ENCODE measurements at places on chromosomes 7 and 10.
A peak's percentile ranks its signal among the peaks of the same experiment; 100 is the strongest.

DNA sequence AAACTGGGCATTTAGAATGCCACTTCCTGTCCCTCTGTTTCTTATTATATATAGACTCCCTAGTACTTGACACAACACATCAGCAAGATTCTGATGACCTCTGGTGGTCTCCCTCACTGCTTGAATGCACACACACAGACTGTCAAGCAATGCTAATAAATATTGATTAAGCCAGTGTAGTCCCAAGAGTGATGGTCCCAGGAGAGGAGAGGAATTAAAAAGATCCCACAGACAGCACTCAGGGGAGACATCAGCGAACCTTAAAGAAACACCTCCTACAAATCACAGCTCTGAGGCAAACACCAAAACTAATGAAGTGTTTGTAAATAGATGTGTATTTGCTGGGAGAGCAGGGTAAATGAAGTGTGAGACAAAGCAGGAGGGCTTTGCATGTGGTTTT lies 1291.2 kb downstream of the XPNPEP1 start:
- no peak for DNase-seq

DNA sequence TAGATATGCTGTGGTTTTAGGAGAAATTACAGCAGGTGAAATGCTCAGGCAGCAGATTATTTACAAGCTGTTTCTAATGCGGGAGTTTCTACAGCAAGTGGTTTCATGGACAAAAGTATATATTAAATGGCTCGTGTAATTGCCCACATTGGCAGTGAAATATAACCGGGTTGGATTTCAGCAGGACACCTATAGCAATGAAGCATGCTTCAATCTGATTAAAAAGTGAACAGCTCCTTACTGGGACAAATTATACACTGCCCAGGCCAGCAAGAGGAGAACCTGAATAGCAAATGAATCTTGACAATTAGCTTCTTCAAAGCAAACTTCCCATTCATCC lies 35.2 kb upstream of the LYZL1 start:
- no peak for DNase-seq

DNA sequence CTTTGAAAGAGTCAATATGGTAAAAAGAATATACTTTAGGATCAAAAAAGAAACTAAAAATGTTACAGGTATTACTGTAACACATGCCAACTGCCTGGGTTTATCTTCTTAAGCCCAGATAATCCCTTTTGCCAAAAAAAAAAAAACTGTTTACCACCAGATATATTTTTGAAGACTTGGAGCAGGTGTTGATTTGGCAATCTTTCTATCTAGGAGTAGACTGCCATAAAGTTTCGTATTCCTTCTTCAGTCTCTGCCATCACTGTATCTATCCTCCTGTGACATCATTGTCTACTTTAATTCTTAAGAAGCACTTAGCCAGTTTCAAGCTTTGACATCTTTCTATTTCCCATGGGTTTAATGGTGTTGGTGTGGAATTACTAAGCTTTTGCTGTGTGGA lies 161.0 kb downstream of the ST7 start:
- DNase-seq, result no peak

DNA sequence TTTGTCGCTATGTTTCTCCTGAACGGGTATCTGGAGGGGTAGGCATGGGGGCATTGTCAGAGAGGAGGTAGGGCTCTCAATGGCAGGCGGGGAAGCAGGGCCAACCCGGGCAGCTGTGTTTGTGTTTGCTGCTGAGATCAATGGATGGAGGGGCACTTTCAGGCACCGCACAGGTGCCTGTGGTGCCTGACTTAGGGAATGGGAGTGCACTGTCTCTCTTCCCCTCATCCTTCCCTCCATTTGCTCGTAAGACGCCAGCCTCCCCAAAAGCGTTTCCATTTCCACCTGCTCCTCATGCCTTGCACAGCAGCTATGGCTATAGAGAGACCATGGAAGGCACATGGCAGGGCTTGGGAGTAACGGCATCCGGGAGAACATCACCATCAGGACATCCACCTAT lies 615.9 kb upstream of the FOXK1 start:
- no peak for DNase-seq

GRCh38 chr7:46072722-46073121 lies 151.7 kb upstream of the IGFBP3 start:
- no peak for DNase-seq

DNA sequence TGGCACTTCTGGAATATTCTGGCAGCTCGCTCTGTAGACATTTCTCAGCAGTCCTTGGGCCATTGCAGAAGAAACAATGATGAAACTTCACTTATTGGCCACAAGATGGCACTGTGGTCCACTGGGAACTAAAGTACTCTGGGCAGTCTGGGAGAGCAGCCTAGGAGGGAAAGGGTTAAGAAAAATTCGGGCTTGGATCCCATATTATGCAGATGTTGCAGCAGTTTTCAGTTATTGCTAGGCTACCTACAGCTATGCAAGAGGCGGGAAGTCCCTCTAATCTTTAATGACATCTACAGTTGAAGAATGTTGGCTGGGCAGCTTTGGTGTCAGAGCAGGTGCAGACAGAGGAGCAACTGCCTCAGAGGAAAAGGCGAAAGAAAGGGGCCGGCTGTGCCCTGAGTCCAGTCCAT lies 201.7 kb upstream of the PRSS58 start:
- peak; percentile 19 for DNase-seq

DNA sequence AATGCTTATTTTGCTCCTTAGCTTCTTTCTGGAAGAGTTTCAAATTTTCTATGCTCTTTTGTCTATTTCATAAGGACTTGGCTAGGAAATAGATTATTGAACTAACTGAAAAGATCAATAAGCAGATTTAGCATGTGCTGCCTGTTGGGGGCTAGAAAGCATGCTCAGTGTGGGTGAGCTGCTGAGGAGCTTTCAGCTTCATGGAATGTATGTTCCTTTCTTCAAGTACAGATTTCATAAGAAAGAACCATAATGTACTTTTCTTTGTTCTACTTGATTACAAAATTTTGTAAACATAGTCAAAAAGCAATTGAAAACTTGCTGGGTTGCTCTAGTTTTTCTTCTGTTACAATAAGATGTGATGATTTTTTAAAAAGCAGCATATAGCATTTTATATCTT lies 73.8 kb downstream of the TAF3 start:
- no peak for DNase-seq

DNA sequence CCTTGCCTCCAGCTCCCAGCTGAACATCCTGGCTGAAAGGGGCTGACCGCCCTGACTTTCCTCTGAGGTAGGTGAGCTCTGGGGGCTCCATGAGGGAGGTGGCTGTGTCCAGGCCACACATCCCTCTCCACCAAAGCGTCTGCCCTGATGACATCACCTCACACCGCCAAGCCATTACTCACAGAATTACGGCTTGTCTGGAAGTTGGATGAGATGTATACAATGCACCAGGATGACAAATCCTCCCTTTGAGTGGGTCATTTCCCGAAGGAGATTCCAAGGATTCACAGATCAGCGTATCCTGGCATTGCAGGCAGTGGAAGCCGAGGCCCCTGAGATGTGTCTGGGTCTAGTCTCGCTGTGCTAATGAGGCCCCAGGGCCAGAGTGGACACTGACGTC lies 15.1 kb upstream of the RET start:
- DNase-seq, result no peak

GRCh38 chr7:22433710-22434460 lies 66.1 kb downstream of the STEAP1B start:
- peak; percentile 10 for DNase-seq

GRCh38 chr10:97024168-97025073 lies 161.3 kb downstream of the SLIT1 start:
- no peak for DNase-seq

DNA sequence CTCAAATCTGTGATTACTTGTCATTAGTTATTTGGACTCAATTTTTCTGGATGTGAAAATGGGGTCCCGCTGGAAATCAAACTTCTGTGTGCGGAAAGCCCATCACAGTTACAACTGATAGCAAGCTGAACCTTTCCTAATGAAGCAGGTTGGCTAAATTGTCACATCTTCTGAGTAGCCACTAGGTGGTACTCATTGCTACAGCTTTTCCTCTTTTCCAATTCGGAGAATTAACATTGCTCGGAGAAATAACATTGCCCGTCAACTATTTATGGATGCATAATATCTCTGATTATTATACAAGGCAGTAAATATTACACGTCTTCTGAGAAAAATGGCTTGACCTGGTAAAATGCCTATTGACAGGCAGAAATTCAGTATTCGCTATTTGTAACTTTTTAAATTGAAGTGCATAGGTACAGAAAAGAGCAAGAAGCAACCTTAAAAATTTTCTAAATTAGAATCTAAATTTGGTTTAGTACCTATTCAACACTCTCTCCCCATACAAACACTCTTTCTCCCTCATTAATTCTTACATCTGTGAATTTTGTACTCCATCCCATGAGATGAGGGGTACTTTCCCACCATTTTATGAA lies 17.3 kb upstream of the BLOC1S2 start:
- DNase-seq, result peak; percentile 3

DNA sequence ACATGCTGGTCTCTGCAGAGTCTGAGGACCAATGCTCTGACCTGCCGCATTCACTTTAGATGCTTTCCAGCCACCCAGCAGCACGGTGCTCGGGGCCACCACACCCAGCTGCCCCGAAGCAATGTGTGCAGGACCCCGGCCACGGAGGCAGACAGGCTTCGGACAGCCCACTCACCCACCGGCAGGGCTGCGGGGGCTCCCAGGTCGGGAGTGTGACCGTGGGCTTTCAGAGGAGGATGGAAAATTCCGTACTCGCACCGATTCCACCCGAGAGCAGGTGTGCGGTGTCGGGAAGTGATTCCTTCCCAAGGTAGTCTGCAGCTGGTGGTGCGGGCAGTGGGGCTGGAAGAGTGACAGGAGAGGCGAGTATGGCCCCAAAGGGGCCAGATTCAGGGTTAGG lies 190.9 kb downstream of the DNAJB6 start:
- DNase-seq, result no peak

GRCh38 chr10:112039823-112040222 lies 143.7 kb downstream of the GPAM start:
- DNase-seq, result no peak

- no peak for DNase-seq
Observed at GRCh38 chr7:127581716-127582115, 3.7 kb downstream of the GCC1 start.

GRCh38 chr7:153518201-153518984 lies 533.8 kb upstream of the DPP6 start:
- DNase-seq, result no peak

DNA sequence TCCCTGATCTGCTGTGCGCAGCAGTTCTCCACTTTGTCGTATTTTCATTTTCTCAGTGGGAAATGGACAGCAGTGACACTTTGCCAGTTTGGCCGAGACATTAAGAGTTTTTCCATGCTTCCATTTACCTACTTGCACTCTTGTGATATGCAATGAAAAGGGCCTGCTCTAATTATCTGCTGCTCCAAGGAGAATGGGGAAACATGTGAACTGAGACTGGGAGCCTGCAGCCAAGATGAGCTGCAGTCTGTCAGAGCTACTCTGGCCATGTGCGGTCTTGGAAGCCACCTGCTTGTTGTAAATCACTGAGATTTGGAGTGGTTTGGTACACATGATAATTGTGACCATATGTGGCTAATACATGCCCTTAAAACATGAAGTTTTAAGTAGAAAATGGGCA lies 586.6 kb upstream of the POT1 start:
- peak; percentile 93 for DNase-seq

DNA sequence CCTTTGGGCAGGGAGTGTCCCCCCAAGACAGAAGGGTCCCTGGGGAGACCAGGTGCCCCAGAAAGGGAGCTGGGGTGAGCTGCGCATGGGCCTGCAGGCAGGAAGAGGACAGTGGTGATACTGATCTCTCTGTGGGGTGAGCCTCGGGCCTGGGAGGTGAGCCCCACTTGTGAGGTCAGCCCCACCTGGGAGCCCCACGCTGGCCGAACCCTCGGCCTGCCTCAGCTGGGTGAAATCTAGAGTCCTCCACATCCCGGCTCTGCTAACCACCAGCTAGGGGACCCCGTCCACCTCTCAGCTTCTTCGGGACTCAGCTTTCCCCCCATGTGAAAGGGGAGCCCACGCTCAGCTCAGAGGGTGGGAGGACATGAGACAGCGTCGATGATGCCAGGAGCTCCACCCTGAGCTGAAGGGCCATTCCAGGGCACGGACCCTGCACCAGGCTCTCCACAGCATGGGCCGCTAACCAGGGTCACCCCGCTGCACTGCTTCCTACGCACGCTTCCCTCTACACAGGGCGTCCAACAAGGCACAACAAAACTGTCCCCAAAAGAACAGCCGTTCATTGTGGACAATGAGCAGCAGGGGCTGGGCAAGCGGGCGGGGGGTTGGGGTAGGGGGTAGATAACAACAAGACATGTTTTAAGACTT lies 48.7 kb downstream of the CAMK2B start:
- DNase-seq, result no peak

- no peak for DNase-seq
Observed at GRCh38 chr7:127587663-127588018, 570 bp upstream of the ARF5 start.

DNA sequence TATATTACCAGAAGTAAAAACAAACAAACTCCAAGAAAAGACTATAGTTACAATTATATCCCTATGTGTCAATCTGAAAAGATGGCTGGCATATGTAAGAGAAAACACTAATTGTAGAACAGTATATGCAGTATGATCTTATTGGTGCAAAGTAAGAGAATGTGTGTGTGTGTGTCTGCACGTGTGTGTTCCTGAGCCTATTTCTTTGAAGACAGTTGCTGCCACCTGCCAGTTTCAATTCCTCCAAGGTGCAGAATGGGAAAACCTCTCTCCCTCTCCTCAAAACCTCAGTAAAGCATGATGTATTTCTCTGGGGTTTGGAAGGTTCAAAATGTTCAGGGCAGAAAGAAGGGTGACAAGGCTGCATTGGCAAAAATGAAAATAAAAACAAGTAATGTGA lies 8.8 kb upstream of the SFTPA1 start:
- no peak for DNase-seq

- no peak for DNase-seq
Observed at GRCh38 chr10:125783957-125784356, 8.3 kb upstream of the MMP21 start.

DNA sequence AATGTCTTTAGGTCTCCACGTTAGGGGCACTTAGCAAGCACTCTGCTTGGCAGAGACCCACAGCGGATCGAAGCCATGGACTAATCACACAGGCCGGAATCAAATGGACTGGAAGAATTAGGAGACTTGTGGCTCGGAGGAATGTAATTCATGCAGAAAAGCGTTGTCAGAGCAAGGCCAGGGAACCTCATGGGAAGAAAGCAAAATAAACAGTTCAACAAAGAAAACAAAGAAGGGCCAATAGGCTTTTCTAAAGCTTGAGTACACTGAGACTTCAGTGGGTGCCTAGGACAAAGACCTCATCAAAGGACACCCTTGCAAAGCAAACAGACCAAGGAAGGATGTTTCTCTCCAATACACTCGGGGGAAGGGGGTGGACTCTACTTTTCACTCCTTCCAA lies 171.1 kb downstream of the GLI3 start:
- DNase-seq, result no peak

Measured in NCI-H2081 (cell line).